Activated CD8-positive, alpha-beta T cell treated with anti-CD3 and anti-CD28 coated beads, Interleukin-2, amount 10 ng/mL, durations not matched to agents 7 days and 5 days (primary cell): ENCODE measurements at places on chromosomes 6 and 20. TPM values are rescaled to one million over a fixed set of nuclear protein-coding genes. Genes with fewer than 3 reads are reported as not detected.

STMND1 gene
- not detected for total RNA-seq

ARFGEF3 gene
- 0.08 TPM for total RNA-seq

MCHR2 gene
- not detected for total RNA-seq

PRIM2 gene
- 41.4 TPM for total RNA-seq

SLA2 gene
- total RNA-seq: 131 TPM

CENPB gene
- 92.0 TPM for total RNA-seq

LAMP5 gene
- not detected for total RNA-seq

FOXA2 gene
- total RNA-seq: not detected

PTCHD4 gene
- not detected for total RNA-seq

OR2J1 gene
- total RNA-seq: not detected

XKR7 gene
- 0.03 TPM for total RNA-seq

SLC24A3 gene
- total RNA-seq: not detected

CHMP4B gene
- 93.2 TPM for total RNA-seq

PKIB gene
- total RNA-seq: 0.44 TPM

ARMH2 gene
- 0.97 TPM for total RNA-seq

SLC44A4 gene
- total RNA-seq: not detected

HLA-DQA2 gene
- total RNA-seq: not detected

APCDD1L gene
- not detected for total RNA-seq

SLC2A10 gene
- not detected for total RNA-seq
